ENCODE measurements at places on chromosomes 6 and 20. TPM values are rescaled to one million over a fixed set of nuclear protein-coding genes. Genes with fewer than 3 reads are reported as not detected.

Gene CCM2L
- total RNA-seq: 0.92 TPM

Gene KCNB1
- not detected for total RNA-seq

Gene SDC4
- not detected for total RNA-seq

Gene WFDC10B
- not detected for total RNA-seq

Gene OPRM1
- total RNA-seq: not detected

Gene FRMD1
- not detected for total RNA-seq

Gene DAAM2
- 1.1 TPM for total RNA-seq

Gene CGAS
- total RNA-seq: 0.42 TPM

Gene STX11
- 1.3 TPM for total RNA-seq

Gene SIRPB1
- total RNA-seq: not detected

Gene MYB
- 26.1 TPM for total RNA-seq

Gene PRR18
- 0.13 TPM for total RNA-seq

Gene C4B
- 3.7 TPM for total RNA-seq

Gene FAM209B
- total RNA-seq: not detected

All from OCI-LY7 (cell line).